ENCODE measurements at places on chromosomes 12 and 14.

GRCh38 chr12:109523504-109523903 is 46.1 kb downstream of the UBE3B start:
- no peak for DNase-seq

GRCh38 chr14:91388551-91388975 is 29.1 kb downstream of the CCDC88C start:
- peak; percentile 22 for DNase-seq

GRCh38 chr12:47194501-47194900 is 114.7 kb upstream of the AMIGO2 start:
- no peak for DNase-seq

GRCh38 chr12:46358791-46359666 is 13.5 kb downstream of the SLC38A2 start:
- DNase-seq, result no peak

- no peak for DNase-seq
These were observed 148.0 kb downstream of the SLC38A4 start for GRCh38 chr12:46677749-46678148.

DNA sequence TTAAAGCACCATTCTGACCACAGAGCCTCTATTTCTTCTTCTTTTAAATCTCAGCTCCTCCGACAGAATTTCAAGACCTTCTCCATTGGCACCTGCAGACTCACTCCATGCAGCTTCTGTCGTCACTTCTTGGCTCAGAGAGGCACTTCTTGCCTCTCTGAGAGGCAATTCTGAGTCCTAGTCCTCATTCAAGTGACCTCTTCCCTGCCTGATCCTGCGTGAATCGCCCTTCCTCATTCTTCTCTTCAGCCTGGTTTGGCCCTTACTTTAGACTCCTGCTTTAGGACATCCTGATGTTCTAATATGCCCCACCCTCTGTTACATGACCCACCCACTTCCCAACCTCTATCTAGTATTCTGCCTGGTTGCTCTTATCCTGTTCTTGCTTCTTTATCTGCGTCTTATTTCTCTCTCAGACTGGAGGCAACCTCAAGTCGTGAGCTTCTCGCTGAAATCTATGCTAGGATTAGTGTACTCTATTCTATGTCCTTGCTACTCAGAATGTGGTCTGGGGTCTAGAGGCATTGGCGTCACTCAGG is 55.6 kb upstream of the CISTR start:
- DNase-seq, result no peak

DNA sequence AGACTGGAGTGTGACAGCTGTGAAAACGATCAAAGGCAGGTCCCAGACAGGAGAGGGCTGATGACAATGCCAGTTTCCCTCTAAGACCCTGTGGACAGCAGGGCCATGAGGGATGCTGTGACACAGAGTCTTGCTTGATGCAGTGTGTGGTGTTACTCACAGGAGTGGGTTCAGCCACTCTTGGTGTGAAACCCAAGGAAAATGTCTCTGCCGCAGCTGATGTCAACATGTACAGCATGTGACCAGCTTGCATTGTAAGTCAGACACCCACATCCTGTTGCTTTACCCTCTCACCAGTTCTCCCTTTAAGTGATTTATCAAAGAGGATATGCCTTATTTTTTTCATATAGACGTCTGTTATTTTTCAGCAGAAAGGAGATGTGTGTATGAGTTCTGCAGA is 268.6 kb downstream of the BTG1 start:
- peak; percentile 34 for DNase-seq

DNA sequence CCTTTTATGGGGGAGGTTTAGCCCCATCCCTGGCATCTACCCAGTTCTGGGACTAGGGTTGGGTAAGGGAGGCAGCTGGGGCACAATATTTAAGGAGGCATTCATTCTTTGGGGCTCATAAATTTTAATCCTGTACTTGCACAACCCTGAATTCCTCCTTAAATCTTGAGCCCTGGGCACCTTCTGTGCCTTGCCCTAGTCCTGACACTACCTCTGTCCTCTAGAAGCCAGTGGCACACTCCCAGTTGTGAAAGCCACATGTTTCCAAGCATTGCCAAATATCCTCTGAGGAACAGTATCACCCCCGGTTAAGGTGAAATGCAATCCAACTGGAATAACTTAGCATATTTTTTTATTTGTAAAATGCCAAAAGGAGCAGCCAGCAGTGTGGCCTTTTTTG is 36.6 kb downstream of the SLC16A7 start:
- DNase-seq, result no peak

DNA sequence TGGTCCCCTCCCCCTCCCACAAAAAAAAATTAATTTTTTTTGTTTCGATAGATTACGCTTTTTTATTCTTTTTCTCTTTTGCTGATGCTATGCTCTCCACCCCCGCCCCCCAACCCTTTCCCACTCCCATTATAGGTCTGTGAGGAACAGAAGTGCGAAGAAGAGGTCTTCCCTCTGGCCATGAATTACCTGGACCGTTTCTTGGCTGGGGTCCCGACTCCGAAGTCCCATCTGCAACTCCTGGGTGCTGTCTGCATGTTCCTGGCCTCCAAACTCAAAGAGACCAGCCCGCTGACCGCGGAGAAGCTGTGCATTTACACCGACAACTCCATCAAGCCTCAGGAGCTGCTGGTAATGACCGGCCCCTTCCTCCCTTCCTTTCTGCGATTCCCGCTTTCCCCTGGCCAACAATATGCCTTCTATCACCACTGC is 2.3 kb downstream of the CCND2 start:
- DNase-seq, result no peak

DNA sequence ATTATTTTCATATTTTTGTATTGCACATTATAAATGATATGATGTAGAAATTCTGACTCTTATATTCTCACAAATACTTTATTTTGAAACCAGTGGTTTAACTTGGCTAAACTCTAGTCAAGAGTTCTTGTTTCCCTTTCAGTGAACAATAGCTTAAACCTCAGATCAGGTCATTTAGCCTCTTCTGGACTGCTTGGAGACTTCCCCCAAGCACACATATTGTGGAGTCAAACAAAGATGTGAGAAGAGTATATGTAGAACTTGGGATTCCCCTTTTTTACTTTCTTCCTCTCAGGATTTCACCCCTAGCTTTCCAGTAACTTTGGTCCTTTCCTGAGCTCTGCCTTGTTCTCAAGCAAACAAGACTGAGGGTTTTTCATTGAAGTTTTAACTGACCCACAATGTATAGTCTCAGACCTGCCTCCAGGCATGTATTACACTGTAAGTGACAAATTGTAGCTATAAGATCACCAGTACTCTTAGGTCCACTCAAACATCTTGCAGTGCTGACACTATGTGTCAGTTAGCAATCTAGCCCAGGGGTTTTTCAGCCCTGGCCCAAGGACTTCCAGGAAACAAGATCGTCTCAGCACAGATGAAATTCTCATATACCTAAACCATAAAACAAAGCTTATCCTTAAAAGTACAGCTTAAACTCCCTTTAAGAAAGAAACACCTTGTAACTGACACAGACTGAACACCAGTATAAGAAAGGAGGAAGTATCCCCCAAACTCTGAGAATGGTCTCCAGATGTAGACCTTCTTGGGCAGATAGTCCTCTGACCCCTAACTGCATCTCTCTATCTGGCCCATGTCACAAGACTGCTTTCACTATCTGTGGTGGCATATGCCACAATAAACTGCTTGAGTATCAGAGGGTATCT is 98.6 kb downstream of the SLC6A15 start:
- DNase-seq, result no peak

GRCh38 chr14:91829511-91829910 is 37.8 kb downstream of the TC2N start:
- no peak for DNase-seq

DNA sequence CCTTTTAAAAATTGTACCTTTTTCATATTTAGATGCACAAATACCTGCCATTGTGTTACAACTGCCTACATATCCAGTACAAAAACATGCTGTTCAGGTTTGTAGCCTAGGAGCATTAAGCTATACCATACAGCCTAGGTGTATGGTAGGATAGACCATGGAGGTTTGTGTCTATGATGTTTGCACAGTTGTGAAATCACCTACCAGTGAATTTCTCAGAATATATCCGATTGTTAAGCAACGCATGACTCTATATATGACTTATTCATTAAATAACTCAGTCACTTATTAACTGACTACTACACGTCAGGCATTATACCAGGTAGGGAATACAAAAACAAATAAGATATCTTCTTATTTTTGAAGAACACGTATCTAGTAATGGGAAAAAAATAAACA is 26.2 kb upstream of the ETNK1 start:
- DNase-seq, result no peak

- DNase-seq, result no peak
These were observed 92.5 kb downstream of the GPHN start for GRCh38 chr14:66600416-66600815.

DNA sequence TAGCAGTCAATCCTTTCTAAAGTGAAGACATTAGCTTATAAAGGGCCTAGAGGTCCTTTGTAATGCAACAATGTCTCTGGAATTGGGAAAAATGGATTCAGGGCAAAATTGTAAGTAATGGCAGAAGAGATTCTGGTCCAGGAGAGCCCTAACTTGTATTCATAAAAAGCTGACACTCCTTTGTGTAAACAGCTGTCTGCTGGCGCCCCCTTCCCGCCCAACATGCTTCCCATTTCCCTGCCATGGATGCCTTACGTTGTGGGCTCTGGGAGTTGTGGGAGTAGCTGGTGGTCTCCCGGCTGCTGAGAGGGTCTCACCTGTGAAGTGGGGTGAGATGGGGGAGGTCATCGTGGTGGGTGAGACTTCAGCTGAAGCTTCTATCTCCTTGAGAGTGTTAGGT is 2.3 kb downstream of the ACRBP start:
- no peak for DNase-seq

DNA sequence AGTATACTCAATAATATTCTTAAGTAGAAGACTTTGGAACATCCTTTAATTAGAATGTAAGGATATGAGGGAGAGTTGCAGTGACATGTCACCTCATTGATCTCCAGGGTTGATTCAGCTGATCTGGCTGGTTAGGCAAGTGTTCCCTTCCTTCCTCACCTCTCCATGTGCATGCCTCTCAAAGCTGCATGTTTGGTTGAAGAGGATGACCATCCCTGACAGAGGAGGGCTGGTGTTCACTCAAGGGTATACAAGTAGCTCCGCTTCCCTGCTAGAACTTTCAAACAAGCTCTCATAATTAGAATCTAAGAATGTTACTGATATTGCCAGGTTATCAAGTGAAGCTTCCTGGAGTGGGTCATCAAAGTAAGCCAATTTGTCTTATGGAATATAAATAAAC is 341.1 kb upstream of the FLRT2 start:
- DNase-seq, result no peak

DNA sequence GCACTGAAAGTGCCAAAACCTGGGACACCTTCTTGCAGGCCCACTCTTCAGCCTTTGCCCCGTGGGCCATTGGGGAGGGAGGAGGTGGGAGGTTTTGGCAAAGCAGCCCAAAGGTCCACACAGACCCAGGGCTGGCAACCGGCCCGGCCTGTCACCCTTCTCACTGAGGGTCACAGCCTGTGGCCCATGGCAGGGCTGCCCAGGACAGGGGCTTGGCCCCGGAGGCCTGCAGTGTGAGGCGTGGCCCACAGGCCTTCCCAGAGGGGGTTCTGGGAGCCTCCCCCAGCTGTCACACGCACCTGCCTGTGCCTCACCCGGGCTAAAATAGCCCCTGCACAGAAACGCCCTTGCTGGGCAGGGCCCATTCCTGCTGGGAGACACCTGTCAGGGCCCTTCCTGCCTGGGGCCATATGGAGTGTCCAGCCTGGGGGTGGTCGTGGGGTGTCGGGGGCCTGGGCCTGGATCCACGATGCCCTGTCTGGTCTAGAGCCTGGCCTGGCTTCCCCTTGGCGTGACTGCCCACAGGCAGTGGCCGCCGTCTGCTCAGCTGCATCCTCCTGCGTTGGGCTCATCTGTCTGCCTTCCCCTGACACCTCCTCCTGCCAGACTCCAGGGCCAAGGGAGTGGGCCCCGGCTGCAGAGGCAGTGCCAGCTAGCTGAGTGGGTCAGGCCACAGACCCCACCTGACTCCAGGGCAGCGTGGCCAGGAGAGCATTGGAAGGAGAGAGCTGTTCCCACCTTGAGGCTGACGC is 19.2 kb downstream of the PACS2 start:
- DNase-seq, result no peak

DNA sequence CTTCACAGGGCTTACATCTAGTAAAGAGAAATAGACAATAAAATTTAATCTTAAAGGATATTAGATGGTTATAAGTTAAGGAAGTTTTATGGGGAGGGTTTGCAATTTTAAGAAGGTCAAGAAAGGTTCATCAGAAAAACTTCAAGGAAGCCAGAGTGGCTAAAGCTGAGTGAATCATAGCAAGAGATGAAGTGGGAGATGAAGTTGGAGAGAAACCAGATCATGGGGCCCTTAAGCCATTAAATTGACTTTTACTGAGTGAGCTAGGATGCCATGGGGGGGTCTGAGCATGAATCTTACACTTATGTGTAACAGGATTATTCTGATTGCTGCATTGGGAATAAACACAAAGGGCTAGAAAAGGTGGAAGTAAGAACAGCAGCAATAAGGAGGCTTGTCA is 189.2 kb downstream of the LRIG3 start:
- DNase-seq, result no peak

DNA sequence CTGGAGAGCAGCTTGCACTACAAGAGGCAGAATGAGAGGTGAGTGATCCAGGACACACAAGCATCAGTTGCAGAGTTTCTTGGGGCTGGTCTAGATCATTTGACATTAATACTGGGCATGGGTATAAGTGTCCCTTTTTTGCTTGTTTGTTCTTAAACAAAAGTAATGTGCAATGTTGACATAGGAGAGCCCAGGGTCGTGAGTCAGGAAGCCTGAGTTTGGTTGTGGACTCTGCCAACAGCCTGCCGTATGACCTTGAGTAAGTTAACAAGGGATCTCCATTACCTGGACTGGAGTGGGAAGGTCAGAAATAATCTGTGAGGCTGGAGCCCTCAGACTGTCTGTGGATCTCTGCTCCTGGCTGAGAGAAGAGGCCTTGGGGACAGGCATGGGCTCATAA is 170.3 kb downstream of the KCNA5 start:
- DNase-seq, result no peak

Measured in activated CD4-positive, CD25-positive, alpha-beta regulatory T cell (primary cell).